Esophagus squamous epithelium (tissue), 5 donors: ENCODE measurements at places on chromosomes 2 and 18.

- no peak for DNase-seq
These were observed 323.3 kb downstream of the ZNF804A start for GRCh38 chr2:184921676-184922075.

DNA sequence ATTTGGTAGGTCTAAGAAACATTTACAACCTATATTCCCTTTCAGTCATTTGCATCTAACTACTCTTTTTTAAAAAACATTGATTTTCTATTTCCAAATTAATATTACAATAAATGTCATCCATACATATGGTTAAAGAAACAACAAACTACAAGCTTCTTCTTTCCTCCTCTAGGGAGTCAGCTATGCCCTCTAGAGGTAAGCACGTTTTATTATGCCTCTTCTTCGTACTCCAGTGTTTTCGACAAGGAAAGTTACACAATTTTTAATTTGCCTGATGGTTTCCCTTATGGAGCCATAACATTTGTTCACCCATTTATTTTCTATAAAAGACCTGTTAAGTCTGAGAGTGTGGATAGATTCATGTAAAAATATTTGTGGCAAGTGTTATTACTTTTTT is 183.4 kb upstream of the CDH7 start:
- DNase-seq, result no peak

DNA sequence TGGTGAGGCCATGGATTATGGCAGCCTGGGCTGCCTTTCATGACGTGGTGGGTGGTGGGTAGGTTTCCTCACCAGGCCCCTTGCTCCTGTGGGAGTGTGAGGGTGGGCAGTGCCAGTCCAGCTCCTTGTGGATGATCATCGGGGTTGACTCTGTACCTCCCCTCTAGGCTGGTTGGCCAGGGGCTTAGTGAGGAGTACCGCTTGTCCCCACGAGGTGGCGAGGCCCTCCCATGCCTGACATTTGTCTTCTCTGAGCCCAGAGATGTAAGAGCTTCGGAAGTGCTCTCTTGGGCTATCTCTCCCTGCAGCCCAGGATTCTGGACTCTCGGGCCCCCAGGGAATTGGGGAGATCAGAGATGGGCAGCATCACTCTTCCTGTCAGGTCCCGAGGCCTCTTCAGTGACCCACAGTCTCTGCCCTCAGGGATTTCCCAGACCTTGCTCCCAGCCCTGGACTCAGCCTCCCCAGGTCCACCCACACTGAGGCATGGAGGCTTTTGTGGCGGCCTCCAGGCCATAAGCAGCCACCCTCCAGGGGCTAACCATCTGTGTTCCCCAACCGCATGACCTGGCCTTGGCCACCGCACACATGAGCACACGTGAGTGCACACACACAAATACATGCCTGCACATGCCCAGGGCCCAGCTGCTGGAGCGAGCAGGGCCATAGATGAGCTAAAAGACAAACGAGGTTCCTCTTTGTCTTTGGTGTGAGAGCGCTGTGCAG is 6.5 kb downstream of the SPR start:
- no peak for DNase-seq

DNA sequence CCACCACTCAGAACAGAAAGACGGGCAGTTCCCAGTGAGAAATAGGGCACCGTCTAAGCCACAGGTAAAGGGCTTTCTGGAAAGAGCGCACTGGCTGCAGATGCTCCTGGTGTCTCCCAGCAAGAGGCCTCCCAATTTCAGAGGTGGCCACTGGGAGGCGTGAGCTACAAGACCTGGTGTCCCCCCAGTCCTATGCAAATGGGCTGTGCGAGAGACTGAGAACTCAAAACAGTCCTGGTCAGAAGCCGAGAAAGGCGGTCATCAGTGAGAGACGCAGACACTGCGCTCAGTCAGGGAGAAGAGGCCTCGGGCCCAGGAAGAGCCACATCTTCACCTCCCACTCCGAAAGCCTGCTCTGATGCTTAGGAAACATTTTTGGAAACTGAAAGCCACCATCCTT is 179.5 kb downstream of the EIPR1 start:
- DNase-seq, result no peak

GRCh38 chr18:69408522-69408921 is 7.8 kb downstream of the DOK6 start:
- no peak for DNase-seq

- no peak for DNase-seq
These were observed 449.0 kb upstream of the ID2 start for GRCh38 chr2:8232871-8233270.

DNA sequence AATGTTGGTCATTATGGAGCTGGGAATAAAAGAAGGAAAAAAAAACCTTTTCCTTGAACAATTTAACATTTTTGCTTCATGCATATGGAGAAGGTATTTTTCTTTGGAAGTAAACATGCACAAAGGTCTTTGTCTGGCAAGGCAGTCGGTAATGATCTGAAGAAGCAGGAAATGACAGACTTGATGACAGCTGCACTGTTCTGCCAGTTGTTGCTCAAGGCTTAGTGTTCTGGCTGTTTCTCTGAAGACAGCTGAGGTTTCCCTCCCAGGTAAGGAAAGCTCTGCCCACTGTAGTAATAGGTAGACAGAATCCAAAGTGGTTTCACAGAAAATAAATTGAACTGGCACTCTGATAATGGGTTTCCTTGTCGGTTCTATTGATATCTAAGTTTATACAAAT is 308.4 kb upstream of the GCFC2 start:
- no peak for DNase-seq

DNA sequence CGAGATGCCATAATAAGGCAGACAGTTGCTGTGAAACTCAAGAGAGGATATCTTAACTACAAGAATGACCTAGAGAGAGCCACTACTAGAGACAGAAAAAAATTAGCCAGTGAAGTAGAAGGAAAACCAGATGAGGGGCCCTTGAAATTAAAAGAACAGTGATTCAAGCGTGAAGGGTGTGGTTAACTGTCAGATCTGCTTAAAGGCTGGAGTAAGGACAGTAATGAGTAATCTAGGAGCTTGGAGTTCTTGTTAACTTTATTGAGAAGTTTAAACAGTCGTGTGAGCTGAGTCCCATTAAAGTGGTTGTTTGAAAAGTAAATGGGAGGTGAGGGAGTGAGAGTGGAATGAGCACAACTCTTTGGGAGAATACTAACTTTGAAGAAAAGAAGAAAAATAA is 21.3 kb downstream of the PIGN start:
- DNase-seq, result no peak

DNA sequence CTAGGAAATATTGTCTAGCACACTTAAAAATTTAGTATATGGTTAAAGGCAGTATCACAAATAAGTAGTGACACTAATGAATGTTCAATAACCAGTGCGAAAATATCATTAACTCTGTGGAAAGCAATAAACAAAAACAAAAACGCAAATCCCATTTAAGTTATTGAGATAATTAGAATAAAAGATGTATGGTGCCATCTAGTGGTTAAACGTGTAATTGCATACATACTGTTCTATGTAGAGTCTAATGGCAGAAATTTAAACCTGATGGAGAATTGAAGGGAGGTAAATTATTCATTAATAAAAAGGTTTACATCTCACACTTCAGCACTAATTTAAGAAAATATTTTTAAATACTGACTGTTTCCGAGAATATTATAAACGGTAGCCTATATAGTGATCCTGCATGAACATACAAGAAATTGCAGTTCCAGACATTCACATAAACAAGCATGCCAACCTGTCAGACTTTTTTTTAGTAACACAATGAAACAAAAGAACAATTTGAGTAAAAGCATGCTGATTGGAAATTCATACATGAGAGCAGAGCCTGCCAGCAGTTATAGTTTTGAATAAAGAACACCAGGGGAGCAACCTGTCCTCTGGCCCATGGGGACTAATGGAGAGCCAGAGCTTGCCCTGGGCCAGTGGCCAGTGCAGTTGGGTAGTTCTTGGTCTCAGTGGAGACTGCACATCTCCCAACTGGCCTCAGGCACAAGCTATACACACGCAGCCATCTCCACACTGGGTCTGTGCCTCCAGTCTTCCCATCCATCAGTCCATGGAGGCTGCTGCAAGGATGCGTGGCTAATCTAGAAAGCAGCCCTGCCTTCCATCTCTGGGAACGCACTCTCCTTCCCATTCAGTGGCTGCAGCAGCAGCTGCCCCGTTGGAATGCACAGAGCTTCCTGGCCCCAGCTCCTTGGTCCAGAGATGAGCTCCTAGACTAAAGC is 28.0 kb downstream of the GCG start:
- DNase-seq, result no peak

GRCh38 chr2:174919947-174920595 is 85.1 kb downstream of the CHN1 start:
- no peak for DNase-seq

- no peak for DNase-seq
These were observed 4.7 kb upstream of the OSBPL1A start for GRCh38 chr18:24402209-24402785.

GRCh38 chr2:38345323-38346038 is 31.6 kb downstream of the ATL2 start:
- no peak for DNase-seq

DNA sequence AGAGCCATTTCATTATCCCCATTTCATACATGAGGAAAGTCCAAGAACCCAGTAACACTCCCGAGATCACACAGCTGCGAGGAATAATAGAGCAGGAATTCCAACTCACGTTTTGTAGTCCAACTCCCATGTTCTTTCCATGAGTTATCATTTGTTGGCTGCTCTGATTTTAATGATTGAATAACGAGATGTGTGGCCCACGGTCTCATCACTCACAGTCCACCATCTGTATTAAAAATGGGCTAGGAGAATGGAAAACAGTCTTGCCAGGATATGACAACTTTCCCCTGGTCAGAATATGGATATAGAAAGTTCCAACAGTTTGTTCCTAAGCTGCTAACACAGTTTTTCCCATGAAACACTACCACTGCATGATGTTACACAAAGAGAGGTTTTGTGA is 147.5 kb downstream of the METTL4 start:
- DNase-seq, result no peak

DNA sequence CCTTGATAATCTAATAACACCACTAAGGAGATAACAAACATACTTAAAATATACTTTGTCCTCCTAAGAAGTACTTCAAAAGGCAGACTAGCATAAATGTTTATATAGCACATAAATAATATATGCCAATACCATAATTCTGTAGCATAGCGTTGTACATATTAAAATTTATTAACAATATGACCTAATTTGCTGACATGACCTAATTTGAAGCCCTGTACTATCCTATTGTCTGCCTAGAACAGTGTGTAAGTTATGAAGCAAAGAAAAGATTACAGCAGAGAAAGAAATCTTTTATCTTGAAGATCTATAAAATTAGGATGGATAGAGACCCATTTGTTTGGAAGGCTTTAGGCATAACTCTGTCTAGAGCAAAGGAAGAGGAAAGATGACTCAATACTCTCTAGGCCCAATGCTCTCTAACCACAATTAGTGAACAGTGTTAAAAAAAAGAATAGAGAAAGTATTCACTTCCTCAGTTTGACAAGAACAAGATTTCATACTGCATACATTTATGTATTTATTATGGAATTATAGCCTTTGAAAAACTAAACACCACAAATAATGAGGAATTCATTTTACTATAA is 231.3 kb downstream of the ZRANB3 start:
- no peak for DNase-seq

DNA sequence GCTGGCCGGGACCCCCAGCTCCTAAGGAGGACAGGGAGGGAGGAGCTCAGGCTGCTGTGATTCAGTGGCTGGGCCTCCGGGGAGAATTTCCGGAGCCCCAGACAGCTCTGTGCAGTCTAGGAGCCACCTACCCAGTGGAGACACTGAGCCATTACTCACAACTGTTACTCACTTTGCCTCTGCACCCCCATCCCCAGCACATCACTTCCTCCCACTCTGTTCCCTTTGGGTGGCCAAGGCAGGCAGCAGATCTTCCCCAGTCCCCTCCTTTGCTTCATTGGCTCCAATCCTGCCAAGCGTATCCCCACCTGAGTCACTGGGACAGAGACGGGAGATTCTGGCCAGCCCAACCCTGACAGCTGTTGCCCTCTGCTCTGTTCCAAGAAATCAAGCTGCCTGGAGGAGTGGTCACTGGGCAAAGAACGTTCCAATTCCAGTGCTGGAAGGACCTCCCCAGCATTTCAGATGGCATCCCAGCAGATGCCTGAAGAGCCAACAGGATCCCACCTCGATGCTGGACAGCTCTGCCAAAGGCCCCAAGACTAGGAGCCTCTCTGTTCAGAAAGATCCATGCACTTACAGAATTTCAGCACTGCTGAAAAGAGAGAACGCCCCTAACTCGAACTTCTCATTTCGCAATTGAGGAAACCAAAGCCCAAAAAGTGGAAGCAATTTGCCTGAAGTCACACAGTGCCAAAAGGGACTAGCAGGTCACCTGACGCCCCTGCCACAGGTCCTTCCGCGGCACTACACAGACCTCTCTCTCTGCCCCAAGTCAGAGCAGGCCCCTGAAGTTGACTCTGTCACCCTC is 68.3 kb downstream of the TNS1 start:
- DNase-seq, result no peak

- no peak for DNase-seq
These were observed 125.3 kb upstream of the NRP2 start for GRCh38 chr2:205556841-205557539.

GRCh38 chr18:78777992-78778391 is 201.6 kb upstream of the SALL3 start:
- DNase-seq, result no peak

DNA sequence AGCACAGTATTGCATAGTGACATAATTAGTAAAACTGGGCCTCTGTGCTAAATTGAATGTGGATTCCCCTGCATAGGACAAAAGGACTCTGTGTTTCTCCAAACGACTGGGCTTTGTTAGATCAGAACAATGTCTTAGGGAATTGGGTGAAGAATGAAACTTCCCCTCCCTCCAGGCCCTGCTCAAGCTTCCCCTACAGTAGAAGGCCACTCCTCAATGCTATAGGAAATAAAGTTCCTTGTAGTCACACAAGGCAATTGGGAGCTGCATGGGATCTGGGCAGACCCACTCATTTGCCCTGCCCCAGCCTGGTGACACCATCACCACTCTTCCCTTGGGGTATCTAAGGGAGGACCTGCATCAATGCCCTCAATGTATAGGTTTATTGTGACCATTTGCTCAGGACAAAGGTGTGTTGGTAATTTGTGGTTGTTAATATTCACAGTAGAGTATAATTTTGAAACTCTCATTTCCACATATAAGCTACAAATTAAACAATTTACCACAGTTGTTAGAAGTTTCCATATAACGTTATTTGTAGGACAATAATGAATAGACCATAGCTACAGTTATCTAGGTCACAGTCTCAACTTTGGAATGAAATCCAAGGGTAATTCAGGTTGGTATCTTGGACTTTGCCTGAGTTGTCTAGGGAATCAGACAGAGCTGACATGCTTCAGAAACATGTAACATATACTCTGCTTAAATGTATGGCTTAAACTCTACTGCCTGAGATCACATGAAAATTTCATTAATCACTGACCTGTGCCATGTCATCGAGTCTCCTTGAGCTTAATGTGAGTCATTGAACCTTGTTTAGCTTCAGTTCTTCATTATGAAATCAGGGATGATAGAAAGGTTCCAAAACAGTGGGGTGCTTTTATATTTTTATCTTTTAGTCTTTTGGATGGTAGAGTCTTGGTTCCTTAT is 64.8 kb upstream of the DARS1 start:
- no peak for DNase-seq

GRCh38 chr2:203535078-203535783 is at the start of gene RAPH1:
RAPH1 (minus strand) TSS chr2:203535301; CDS start chr2:203495353, 39,948 bp downstream.
- DNase-seq, result no peak

DNA sequence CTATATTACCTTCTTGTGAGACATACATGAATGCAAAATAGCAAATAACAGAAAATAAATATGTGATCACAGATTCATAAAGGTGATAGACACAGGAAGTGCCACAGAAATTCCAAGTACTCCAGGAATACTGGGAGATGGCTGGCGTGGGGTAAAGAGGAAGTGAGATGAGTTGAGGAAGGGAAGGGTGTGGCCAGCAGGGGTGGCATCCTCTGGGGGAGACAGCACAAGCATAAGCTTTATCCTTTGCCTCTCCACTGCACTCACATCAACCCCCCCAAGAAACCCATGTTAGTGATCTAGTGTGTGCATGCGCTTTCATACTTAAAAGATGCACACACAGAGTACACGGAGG is 94.8 kb upstream of the B3GNT7 start:
- no peak for DNase-seq
